CD4-positive, alpha-beta T cell treated with Interleukin-4 for 1 hour (primary cell): ENCODE measurements at places on chromosomes 13 and 19.

- no peak for DNase-seq
These were observed 423 bp downstream of the LSM14A start for GRCh38 chr19:34172661-34173192.

DNA sequence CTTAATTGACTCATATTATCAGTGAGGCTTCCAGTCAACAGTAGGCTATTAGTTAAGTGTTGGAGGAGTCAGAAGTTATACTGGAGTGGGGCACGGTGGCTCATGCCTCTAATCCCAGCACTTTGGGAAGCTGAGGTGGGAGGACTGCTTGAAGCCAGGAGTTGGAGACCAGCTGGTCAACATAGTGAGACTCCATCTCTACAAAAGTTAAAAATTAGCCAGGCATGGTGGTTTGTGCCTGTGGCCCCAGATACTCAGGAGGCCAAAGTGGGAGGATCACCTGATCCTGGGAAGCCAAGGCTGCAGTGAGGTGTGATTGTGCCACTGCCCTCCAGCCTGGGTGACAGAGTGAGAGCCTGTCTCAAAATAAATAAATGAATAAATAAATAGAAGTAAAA is 53.2 kb downstream of the COMP start:
- no peak for DNase-seq

DNA sequence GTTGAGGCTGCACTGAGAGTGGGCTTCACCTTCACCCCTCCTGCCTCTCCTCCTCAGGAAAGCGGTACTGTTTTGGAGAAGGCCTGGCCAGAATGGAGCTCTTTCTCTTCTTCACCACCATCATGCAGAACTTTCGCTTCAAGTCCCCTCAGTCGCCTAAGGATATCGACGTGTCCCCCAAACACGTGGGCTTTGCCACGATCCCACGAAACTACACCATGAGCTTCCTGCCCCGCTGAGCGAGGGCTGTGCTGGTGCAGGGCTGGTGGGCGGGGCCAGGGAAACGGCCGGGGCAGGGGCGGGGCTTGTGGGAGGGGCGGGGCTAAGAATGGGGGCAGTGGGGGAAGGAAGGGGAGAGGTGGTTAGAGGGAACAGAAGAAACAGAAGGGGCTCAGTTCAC is 7.5 kb downstream of the CYP2A13 start:
- no peak for DNase-seq

GRCh38 chr13:88074794-88075510 is 403.8 kb downstream of the SLITRK5 start:
- DNase-seq: no peak

DNA sequence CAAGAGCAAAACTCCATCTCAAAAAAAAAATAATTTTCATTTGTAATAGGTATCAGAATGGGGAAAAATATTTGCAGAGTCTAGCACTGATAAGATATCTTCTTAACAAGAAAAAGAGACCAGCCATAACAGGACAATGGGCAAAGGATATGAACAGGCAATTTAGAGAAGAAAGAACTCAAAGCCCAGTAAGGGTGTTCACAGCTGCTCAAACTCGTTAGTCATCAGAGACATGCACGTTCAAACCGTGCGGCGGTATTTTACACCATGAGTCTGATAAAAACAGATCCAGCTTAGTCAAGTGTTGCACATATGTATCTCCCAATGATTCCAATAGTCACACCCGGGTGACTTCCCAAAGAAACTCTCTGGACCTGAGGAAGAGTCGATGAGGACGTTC is 13.7 kb upstream of the NCCRP1 start:
- DNase-seq: no peak

DNA sequence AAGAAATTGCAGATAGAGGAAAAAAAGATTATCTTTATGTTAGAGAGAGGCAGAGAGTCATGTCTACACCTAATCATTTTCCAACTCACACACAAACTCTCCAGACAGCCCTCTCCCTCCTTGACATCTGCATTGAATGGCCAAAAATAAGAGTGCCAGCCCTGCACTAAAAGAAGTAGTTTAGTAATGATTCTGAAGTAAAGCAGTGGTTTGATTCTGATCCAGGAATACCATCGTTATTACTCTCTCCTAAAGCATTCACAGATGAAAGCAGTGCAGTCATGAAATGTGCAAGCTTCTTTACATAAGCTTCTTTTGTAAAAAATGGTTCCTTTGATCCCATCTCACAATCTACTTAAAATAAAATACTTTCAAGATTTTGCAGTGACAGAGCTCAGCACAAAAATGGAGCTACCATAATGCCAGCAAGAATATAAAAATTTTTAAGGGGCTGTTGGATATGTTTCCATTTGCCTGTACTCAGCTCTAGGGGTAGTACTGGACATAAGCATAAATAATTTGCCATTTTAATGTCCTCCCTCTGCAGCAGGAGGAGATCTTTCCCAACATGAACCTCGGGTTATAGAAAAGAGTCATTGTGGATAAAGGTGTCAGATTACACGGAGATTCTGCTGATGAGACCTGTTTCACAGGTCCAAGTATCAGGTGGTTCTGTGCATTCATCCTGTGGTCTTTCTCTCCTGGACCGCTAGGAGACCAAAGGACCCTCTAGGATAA is 406.3 kb downstream of the DCT start:
- no peak for DNase-seq

DNA sequence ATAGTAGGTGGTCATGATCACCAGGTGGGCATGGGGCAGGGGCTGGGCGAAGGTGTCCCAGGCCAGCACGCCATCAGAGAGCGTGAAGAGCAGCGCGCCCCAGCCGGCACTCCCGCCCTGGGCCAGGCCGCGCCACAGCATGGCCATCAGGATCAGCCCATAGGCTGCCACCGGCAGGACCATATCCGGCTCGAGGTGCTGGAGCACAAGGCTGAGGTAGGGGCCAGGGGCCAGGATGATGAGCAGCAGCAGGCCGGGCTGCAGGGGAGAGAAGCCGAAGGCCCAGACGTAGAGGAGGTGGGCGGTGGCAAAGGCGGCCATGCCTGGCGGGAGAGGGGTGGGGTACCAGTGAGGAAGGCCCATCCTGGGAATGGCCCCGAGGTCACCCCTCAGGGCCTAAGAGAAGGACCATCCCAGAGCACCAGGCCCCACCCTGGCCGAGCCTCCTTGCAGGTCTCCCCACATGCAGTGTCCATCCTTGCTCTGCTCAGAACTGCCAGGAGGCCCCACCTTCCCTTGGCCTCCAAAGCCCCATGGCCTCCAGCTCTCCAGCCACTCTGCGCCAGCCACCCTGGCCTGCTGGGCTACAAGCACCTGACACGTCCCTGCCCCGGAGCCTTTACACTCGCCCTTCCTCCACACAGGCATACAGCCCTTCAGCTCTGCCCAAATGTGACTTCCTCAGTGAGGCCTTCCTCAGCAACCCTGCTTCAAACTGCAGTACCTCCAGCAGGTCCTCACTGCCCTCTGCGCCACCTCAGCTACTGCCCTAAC is 1.1 kb downstream of the TMEM86B start:
- no peak for DNase-seq

- no peak for DNase-seq
These were observed 330.1 kb downstream of the TDRD3 start for GRCh38 chr13:60727140-60727539.

DNA sequence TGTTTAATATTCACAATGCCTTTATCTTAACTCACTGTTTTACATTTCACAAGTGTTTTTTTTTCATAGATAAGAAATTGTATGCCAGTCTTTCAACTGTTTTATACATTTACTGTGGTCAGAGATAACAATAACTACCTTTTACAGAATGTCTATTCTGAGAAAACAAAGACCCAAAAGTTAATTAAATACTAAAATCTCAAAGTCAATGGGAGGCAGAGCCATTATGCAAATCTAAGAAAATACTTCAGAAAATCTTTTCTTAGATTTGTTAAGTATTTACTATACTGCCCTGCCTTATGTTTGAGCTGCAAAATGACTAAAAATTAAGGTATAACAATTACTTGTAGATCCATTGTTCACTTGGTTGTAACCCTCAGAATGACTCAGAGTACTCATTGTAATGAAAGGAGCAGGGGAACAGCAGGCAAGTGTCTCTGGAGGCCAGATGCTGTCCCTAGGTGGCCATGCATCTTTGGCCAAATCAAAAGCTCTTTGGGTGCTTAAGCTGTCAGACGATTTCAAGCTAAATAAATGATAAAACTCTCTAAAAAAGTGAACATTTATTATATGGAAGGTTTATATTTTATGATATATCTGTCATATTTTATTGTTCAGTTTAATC is 770.1 kb upstream of the PCDH20 start:
- no peak for DNase-seq

DNA sequence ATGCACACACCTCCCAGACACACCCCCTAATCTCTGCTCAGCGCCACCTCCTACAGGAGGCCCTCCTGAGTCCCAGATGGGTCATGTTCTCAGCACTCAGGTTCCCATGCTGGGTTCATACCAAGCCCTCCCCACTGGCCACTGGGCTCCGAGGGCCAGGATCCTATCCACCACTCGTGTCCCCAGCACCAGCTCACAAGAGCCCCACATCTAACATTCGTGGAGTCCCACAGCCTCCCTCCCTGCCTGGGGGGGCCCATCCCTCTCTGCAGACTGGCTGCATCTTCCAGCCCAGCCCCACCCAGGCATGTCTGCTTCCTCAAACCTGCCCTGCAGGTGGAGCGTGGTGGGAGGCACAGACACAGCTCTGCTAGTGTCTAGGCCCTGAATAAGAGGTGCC is 227.4 kb downstream of the TUBA3C start:
- no peak for DNase-seq

DNA sequence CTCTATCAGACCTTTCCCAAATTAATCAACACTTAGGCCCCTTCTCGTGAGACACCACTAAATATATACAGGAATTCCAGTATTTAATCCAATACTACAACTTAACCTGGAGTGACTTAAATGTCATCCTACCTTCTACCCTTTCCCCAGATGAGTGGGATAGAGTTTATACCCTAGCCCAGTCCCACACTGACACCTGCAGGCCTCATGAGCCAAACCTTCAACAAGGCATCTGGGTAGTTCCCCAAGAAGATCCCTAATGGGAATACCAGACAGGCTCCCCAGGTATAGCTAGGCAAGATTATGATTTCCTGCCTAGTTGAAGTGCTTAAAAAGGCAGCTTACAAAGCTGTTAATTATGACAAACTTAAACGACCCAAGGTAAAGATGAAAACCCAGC is 15.9 kb downstream of the ZNF83 start:
- no peak for DNase-seq

- no peak for DNase-seq
These were observed 145.2 kb downstream of the GGACT start for GRCh38 chr13:100443278-100443997.

DNA sequence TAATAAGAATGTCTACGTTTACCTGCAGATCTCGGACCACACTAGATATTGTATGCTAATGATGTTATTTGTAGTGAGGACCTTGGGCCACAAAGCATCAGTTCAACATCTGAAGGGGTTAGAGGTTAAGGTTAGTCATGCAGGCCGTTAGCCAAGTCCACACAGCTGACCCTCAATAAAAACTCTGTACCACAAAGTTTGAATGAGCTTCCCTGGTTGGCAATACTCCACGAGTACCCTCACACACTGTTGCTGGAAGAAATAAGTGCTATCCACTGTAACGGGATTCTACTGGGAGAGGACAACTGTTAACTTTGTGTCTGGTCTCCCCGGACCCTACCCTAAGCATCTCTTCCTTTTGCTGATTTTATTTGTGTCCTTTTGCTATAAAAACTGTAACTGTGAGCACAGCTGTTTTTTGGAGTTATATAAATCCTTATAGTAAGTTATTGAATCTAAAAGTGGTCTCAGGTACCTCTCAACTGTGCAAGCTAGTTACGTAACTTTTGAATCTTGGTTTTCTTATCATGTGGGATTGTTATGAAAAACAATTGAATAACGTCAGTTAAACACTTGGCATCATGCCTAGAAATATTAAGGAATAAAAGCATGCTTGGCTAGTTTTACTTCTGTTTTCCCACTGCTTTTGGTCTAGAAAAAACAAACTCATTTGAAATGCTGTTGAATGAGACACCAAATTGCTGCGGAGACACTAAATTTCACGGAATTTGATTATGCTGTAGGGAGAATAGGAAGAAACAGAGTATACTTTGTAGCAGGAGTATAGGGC is 181.5 kb downstream of the DNAJC3 start:
- DNase-seq: no peak

DNA sequence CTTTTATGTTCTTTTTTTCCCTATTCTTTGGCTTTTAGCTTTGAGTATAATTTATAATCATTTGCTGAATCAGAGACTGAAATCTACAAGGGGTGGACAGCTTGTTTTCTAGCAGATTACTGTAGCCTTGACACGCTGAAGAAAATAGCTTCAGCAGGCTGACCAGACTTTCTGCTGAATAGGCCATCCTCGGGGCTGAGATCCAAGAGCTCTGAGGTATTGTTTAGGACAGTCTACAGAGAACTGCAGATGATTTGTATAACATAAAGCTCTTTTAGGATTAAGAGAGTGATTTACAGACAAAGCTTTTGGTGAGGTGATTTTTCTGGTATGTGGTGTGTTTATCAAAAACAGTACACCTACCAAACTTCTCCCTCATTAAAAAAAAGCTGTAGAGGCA is 16.8 kb downstream of the POLR1D start:
- DNase-seq: no peak

DNA sequence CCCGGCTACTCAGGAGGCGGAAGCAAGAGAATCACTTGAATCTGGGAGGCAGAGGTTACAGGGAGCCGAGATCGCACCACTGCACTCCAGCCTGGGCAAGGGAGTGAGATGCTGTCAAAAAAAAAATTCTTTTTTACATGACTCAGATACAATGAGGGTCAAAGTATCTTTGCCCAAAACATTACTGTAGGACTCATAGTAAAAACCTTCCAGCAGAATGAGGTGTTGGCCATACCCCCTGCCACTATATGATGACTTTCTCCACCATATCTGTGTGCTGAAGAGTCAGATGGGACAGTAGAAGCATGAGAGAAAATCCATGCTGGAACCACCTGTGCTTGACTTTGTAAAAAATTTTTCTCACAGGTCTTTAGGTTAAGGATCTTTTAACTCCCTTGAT is 86.7 kb downstream of the COL4A2 start:
- DNase-seq: no peak
